GM12878 (cell line): ENCODE measurements at places on chromosomes 13 and 19. TPM values are rescaled to one million over a fixed set of nuclear protein-coding genes. Genes with fewer than 3 reads are reported as not detected.

SMIM17 gene
- total RNA-seq: 0.19 TPM in 1 of 2 replicates, not detected in the other

ZNF730 gene
- total RNA-seq: not detected in 2 replicates

CRX gene
- not detected in 2 replicates for total RNA-seq

KCNJ14 gene
- 1.3 and 1.4 TPM in 2 replicates for total RNA-seq

AMER2 gene
- 0.33 and 0.35 TPM in 2 replicates for total RNA-seq

CAPN12 gene
- total RNA-seq: 3.0 and 5.1 TPM in 2 replicates

ICAM4 gene
- total RNA-seq: 2.1 and 2.6 TPM in 2 replicates

PRR22 gene
- total RNA-seq: 2.5 and 3.1 TPM in 2 replicates

ZNF765 gene
- 6.3 and 7.9 TPM in 2 replicates for total RNA-seq

NLRP7 gene
- total RNA-seq: 0.08 and 0.13 TPM in 2 replicates

ZNF296 gene
- 21.3 and 23.5 TPM in 2 replicates for total RNA-seq

NCR1 gene
- total RNA-seq: not detected in 2 replicates

SMIM24 gene
- 0.36 TPM in 1 of 2 replicates, not detected in the other for total RNA-seq

DHRS12 gene
- total RNA-seq: 7.0 and 7.7 TPM in 2 replicates

FGF22 gene
- total RNA-seq: not detected in 2 replicates

POLD1 gene
- 146 and 165 TPM in 2 replicates for total RNA-seq

ZNF579 gene
- total RNA-seq: 10.6 and 11.7 TPM in 2 replicates

LPAR6 gene
- 2.2 TPM in 2 replicates for total RNA-seq

ZNF615 gene
- 4.7 and 5.7 TPM in 2 replicates for total RNA-seq

KLK3 gene
- not detected in 2 replicates for total RNA-seq

INSL3 gene
- 0.93 and 1.7 TPM in 2 replicates for total RNA-seq

CEACAM16 gene
- not detected in 2 replicates for total RNA-seq

NPAS1 gene
- 0.45 and 0.72 TPM in 2 replicates for total RNA-seq

NAPA gene
- 95.1 and 98.1 TPM in 2 replicates for total RNA-seq

ZIK1 gene
- 3.3 and 3.5 TPM in 2 replicates for total RNA-seq

CADM4 gene
- total RNA-seq: 0.11 TPM in 1 of 2 replicates, not detected in the other

HPN gene
- total RNA-seq: 0.13 and 0.21 TPM in 2 replicates

DACT3 gene
- total RNA-seq: 0.64 and 0.74 TPM in 2 replicates

POU2F2 gene
- 46.2 and 48.3 TPM in 2 replicates for total RNA-seq

MCF2L gene
- 0.96 and 1.1 TPM in 2 replicates for total RNA-seq

ZNF418 gene
- 0.69 TPM in 2 replicates for total RNA-seq

MPND gene
- 18.3 and 20.3 TPM in 2 replicates for total RNA-seq

FZR1 gene
- 42.8 and 44.2 TPM in 2 replicates for total RNA-seq

MICU2 gene
- total RNA-seq: 25.9 and 26.9 TPM in 2 replicates

NLRP4 gene
- not detected in 2 replicates for total RNA-seq

KLK12 gene
- total RNA-seq: not detected in 2 replicates

HIPK4 gene
- total RNA-seq: 0.13 TPM in 1 of 2 replicates, not detected in the other

ZNF528 gene
- total RNA-seq: 5.5 and 7.0 TPM in 2 replicates

RFPL4A gene
- total RNA-seq: not detected in 2 replicates

LPAR2 gene
- total RNA-seq: 19.0 and 22.9 TPM in 2 replicates

CYP4F3 gene
- total RNA-seq: 2.4 and 2.9 TPM in 2 replicates

ZNF100 gene
- 14.6 and 15.4 TPM in 2 replicates for total RNA-seq

KBTBD7 gene
- total RNA-seq: 4.6 and 5.1 TPM in 2 replicates

ZNF208 gene
- not detected in 2 replicates for total RNA-seq

FPR1 gene
- not detected in 2 replicates for total RNA-seq

GRIK5 gene
- total RNA-seq: 0.19 and 0.23 TPM in 2 replicates

WBP4 gene
- total RNA-seq: 8.3 and 8.8 TPM in 2 replicates

ZNF471 gene
- total RNA-seq: 0.03 TPM in 1 of 2 replicates, not detected in the other

ZNF878 gene
- total RNA-seq: 0.74 TPM in 2 replicates

TLE2 gene
- total RNA-seq: 0.21 and 1.1 TPM in 2 replicates

WDR88 gene
- total RNA-seq: not detected in 2 replicates
